ENCODE measurements at places on chromosomes 4 and X.

DNA sequence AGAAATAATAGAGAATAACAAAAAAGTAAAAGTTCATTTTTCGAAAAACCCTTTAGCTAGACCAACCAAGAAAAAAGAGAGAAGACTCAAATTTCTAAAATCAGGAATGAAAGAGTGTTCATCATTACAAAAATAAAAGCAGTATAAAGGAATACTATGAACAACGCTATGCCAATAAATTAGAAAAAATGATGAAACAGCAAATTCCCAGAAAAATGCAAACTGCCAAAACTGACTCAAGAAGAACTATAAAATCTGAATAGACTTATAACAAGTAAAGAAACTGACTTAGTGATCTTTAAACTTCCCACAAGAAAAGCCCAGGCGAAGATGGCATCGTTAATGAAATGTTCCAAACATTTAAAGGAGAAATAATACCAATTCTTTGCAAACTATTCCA is 3.1 kb upstream of the ZCCHC13 start:
- no peak for DNase-seq

- DNase-seq, result no peak
Observed at GRCh38 chr4:2832309-2832980, 11.2 kb upstream of the ADD1 start.

- peak; percentile 59 for DNase-seq
Observed at GRCh38 chr4:27397886-27398285, 537.2 kb downstream of the STIM2 start.

- peak; percentile 57 for DNase-seq
Observed at GRCh38 chr4:26022346-26023202, 108.6 kb downstream of the SMIM20 start.

GRCh38 chrX:57103489-57103888 is 17.9 kb downstream of the SPIN2B start:
- DNase-seq, result no peak

- DNase-seq, result peak; percentile 56
Observed at GRCh38 chr4:111475001-111475400, 670.3 kb upstream of the FAM241A start.

- DNase-seq, result no peak
Observed at GRCh38 chr4:130068072-130068471, 972.1 kb downstream of the C4orf33 start.

DNA sequence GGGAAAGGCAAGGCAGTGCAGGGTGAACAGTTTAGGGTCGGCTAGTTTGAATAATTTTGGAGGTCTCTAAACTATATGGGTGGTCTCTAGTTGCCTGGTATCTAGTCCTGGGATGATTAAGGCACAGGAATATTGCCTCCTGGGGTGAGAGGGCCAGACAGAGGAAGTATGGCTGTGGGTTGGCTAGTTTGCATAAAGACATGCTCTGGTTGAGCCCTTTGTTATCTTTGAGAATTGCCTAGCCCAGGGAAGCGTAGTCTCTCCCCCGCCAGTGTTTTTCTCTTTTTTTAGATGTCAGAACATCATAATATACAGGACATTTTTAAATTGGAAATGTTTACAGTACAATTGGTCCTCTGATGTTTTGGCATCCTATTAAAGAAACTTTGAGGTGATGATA is 163.5 kb downstream of the PWWP3B start:
- no peak for DNase-seq

- DNase-seq, result no peak
Observed at GRCh38 chrX:83469551-83469950, 38.5 kb upstream of the POU3F4 start.

DNA sequence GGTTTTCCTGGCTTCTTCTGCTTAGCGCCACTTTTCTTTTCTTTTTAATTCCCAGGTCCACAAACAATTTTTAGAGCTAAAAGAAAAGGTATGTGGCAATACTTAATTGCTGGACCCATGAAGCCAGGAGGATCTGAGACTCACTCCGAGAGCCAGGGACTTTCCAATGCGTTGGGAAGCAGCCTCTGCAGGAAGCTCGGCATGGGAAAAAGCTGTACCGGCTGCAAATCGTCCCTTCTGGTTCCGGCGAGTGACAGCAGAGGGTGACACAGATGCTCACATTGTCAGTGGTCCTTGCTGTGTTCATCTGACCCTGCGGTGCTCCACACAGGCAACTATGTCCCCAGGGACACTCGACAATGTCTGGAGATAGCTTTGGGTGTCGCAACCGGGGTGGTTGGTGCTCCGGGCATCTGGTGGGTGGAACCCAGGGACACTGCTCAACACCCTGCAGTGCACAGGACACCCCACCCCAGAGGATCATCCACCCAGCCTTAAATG is 164.0 kb downstream of the PRKX start:
- DNase-seq, result peak; percentile 66

GRCh38 chr4:14302021-14302420 is 674.5 kb upstream of the BOD1L1 start:
- no peak for DNase-seq

GRCh38 chr4:40987151-40987550 is 227.2 kb downstream of the APBB2 start:
- DNase-seq, result peak; percentile 32

GRCh38 chr4:44965435-44966095 is 239.2 kb upstream of the GNPDA2 start:
- no peak for DNase-seq

DNA sequence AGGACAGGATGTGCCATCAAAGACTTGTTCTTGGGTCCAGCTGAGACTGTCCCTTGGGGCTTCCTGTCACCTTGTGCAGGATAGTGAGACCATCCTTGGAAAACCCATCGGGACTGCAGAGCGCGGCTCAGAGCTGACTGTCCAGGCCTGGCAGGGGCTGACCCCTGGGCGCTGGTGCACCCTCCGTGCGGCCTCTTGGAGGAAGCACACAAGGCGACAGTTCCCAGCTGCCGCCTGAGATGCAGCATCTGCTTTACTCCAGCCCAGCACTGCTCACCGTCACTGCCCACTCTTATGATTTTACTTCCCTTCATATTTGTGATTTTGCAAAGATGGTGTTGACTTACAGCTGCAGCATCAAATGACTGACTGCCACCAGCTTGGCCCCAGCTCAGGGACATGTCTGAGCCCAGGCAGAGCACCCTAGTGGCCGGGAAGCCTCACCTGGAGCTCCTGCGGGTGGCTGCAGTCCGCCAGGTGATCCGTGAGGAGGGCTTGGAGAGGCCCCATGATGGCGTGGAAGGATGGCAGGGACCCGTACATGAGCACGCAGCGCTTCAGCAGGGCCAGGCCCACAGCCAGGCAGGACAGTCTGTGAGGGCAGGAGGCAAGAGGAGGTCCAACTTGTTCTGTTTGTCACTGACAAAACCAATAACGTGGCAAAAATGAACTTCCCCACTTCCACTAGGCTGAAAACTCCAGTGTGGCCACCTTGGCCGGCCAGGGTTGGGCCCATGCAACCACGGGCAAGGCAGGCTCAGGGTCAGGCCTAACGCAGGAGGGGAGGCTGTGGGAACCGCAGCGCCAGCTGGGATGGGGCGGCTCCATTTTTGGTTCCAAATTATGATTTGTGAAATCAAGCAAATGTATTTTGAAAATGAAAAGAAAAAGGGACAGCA is 21.8 kb downstream of the NOP14 start:
- DNase-seq, result no peak

- no peak for DNase-seq
Observed at GRCh38 chr4:60359746-60360367, 840.3 kb upstream of the ADGRL3 start.

DNA sequence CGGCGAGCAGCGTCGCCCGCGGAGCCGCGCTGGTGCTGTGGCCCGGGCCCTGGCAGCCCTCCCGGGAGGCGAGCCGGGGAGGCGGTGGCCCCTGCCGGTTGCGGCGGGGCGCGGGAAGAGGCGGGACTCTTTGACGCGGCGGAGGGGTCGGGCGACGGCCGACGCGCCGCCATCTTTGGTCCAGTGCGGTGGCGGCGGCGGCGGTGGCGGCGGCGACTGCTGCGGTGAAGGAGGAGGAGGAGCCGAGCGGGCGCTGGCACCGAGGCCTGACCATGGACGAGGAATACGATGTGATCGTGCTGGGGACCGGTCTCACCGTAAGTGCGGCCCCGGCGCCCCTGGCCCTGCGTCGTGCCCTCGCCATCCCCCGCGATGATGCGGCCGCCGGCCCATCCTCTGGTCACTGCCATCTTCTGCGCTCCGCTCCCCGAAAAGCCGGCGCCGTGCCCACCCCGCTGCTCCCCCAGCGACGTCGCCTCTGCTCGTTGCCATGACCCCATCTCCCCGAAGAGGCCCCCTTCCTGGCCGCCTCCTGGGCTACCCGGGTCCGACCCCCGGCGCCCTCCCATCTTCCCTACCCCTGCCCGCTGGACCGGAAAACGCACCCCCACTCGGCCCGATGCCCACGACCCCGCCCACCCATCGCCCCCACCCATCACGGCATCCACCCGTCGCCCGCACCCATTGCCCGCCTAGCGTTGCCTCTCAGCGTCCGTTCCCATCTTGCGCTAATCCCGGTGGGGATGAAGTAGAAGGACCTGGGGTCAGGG is at the start of gene GDI1:
TSS of gene GDI1 (plus strand) at position 172 of the 770 bp plus-strand sequence. CDS start at position 273, 101 bp downstream.
- DNase-seq, result peak; percentile 62

DNA sequence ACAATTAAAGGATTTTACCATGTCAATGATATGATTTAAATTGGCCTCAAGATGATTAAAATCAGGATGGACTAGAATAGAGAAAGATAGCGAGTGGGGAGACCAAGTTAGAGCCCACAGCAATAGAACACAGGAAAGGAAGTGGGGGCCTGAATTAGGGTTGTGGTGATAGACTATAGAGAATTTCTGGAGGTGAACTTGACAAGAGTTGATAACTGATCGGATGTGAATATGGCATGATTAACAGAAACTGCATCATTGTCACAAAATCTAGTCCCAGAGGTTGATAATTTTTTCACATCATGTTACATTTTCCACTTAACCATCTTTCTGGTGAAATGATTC is 26.3 kb upstream of the TRPC3 start:
- DNase-seq, result no peak

GRCh38 chr4:81802285-81802846 is 330.7 kb upstream of the RASGEF1B start:
- DNase-seq, result no peak

DNA sequence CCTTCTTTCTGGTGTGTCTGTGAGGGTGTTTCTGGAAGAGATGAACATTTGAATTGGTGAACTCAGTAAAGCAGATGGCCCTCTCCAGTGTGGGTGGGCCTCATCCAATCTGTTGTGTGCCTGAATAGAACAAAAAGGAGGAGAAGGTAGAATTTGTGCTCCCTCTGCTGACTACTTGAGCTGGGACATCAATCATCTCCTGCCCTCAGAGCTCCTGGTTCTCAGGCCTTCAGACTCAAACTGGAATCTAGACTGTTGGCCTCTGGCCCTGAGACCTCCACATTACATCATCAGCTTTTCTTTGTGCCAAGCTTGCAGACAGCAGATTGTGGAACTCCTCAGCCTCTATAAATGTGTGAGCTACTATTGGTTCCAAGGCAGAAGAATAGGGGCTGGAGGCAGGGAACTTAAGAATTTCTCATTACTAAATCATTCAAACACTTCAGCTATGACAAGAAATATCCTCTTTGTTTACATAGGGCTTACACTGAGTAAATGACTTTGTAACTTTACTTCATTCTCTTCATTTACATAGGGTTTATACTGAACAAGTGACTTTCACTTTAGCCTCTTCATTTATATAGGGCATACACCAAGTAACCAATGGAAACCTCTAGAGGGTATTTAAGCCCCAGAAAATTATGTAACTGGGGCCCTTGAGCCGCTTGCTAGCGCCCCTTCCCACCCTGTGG is 86.9 kb upstream of the NWD2 start:
- DNase-seq, result no peak

DNA sequence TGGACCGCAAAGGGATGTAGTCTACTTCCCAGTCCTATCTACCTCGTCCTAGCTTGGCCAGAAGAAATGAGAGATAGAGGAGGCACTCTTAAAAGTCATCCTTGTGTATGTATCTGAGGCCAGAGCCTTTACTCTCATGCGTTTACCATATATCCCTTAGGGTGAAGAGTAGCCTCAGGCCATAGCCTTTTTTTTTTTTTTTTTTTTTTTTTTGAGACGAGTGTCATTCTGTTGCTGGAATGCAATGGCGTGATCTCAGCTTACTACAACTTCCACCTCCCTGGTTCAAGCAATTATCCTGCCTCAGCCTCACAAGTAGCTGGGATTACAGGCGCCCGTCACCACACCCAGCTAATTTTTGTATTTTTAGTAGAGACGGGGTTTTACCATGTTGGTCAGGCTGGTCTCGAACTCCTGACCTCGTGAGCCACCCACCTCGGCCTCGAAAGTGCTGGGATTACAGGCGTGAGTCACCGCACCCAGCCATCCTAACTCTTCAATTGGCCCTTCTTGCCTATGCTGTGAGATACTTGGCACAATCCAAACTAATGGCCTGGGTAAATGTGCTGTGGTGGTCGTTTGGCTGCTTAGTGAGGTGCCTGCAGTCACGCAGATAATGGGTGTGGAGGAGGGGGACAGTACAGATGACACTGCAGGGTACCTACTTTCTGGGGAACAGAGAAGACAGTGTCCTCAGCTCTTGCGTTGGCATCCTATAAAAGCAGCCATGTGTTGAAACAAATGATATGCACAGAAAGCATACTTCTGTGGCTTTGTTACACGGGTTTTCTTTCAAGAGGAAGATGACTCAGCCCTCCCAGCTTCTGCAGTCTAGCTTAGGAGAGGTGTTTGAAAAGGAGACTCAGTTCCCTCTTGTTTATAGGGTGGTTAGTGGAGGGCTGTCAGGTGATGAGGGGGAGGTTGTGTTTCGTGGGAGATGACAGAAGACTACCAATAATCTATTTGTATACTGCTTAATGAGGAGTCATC is 10.4 kb upstream of the DGAT2L6 start:
- DNase-seq, result peak; percentile 31

DNA sequence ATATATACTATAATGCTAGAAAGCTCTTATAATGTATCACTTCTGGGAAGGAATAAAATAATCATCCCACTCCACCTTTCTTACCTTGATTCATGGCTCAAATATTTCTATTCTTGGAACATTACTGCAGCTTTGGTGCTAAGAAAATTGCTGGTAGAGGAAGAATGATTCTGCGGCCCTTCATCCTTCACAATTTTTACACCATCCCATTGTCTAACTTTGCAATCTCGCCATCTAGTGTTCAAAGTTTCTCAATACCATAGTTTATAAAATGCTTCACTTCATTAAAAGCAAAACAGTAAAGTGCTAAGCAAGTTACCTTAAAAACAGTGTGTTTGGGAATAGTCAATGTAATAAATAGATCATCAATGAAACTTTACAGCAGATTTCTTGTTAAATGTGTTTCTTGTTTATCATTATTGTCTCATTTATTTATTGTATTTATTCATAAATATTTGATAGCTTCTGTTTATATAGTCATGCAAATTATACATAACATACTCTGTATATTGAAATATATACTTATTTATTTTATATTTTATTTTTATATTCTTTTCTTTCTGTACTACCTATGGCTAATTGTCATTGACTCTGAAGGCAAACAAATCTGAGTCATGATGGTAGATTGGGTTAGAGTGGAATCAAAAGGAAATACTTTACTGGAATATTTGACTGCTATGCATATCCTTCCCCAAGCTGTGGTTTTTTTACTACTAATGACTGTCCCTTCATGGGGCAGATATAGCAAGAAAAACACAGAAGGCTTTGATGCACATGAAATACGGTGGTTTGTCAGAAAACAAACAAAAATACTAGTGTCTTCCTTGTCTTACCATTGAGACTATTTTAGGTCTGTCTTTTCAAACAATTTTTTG is 390.7 kb downstream of the MAPK10 start:
- DNase-seq, result peak; percentile 67

Data from AG10803 (cell line).